GM12864 (cell line): ENCODE measurements at places on chromosomes 5 and 9.

DNA sequence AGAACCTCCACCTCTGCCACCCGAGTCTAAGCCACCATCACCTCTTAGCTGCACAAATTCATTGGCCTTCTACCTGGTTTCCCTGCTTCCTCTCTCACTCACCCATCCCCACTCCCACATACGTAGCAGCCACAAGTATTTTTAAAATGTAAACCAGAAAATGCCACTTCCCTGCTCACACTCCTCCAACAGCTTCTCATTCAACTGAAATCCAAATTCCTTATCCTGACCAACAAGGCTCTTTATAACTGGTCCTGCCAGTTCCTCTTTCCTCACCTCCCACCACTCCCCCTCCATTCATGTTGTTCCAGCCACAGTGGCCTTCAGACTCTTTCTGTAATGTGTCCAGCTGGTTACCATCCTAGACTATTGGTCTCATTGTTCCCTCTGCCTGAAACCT, 25.0 kb upstream of the PALM2AKAP2 start:
- no peak for DNase-seq

DNA sequence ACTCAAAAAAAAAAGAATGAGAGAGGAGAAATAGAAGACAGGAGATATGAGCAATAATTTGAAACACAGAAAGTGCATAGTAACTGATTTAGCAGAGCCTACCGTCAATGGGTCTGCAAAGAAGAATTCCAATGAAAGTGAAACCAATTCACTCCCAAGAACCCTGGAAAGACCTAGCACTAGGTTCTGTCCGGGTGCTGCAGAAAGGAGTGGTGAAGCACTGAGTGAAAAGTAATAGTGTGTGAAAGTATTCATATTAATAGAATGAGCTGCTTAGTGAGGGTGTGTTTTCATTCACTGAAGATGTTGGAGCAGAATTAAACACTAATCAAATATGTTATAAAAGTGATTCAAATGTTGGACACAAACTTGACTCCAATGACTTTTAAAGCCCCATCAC, 51.3 kb upstream of the SLC30A5 start:
- DNase-seq, result no peak

DNA sequence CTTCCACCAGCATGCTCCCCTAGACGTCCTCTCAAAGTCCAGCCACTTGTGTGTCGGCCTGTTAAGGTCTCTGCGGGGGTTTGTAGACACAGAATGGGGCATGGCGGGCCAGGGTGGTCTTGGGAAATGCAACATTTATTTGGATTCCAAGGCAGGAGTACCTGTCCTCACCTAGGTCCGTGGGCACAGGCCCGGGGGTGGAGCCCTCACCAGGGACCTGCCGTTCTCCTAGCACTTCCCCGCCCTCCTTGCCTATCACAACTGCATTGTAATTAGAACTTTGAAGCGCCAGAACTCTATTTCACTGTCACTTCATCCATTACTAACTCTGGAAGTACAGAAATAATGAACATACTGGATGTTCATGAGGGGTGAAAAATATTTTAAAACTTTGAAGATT, 268.3 kb upstream of the ACTBL2 start:
- no peak for DNase-seq

- no peak for DNase-seq
Measured at GRCh38 chr9:21591221-21592062, 109.3 kb upstream of the IFNE start.

DNA sequence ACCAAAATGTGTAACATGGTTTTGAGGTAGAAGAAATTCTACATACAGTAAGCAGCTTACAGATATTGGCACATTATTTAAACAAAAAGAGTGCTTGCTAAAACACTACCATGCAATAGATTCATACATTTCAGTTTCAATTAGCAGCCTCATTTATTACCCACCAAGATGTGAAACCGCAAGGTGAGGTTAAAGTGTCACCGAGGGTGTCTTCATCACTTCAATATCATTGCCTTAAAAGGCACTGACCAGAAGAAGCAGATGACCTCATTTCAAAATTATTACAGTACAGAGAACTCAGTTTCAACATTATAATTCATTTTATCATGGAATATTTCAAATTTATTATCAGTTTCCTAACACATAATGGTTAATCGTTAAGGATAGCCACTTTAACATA, 302.2 kb downstream of the ISL1 start:
- DNase-seq, result no peak

DNA sequence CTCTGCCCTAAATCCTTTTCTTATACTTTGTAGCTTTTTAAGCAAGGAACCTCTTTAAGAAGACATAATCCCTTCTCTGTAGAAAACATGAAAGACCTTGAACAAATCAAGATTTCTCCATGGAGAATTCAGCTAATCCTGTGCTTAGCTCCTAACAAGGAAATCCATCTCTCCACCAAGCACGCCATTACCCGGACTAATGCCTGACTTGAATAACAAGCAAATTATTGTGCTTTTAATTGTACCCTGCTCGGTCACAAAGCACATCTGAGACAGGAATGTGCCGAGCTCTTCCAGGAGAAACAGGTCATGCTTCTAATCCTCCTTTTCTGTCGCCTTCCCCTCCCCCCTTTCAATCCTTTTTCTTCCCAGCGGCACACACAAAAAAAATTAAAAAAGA, 141.3 kb downstream of the PSAT1 start:
- no peak for DNase-seq

- DNase-seq, result no peak
Measured at GRCh38 chr9:72353455-72354116, 11.4 kb downstream of the ZFAND5 start.

DNA sequence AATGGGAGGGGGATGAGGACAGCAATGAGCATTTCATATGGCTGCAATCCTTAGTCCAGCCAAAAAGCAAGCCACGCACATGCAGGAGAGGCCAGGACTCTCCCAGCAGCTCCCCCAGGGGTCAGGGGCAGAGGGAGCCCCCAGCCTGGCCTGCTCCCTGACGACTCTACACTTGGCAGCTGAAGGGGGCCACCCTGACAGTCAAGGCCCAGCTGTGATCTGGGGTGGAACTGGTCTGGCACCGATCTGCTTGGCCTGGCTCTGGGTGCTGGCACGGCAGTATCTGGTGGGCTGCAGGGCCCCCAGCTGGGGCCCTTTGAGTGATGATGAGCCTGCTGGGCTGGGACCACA, 118.1 kb downstream of the ADAMTS2 start:
- DNase-seq, result no peak

DNA sequence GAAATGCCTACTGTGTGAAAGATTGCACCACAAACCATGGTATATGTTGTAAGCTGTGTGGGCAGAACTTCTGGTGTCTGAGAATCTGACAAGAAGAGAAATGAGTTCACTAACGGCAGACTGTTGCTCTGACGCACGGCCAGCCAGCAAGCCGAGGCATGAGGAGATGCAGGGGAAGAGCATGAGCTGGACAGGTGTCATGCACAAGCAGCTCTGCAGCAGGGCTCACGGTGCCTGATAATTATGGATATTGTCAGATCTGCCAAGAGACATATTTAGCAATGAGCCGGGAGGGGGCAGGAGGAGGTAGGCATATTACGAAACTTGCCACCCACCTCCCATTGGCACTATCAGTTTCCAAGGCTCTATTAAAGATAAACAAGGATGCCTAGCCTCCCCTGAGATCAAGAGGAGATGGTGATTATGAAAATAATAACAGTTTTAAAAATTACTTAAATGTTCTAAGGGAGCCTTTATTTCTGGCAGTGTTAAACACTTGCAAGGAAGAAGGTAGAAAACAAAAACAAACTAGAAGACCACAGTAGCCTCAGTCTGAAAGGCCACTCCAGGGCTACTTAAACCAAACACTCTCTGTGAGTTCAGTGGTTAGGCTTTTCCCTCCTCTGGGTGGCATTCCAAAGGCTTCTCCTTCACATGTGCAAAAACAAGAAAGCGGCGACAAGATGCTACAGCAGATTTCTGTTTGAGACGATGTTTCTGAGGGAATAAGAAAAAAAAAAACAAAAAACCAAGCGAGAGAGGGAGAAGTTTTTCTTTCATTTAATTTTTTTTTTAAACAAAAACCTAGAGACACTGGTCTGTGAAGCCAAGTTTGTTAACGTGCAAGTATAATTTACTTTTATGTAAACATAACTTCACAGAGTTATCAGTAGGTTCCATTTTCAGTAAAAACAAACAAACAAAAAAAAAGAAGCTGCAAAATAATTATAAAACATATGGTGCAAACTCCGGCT, 339.5 kb downstream of the BNC2 start:
- DNase-seq, result no peak

DNA sequence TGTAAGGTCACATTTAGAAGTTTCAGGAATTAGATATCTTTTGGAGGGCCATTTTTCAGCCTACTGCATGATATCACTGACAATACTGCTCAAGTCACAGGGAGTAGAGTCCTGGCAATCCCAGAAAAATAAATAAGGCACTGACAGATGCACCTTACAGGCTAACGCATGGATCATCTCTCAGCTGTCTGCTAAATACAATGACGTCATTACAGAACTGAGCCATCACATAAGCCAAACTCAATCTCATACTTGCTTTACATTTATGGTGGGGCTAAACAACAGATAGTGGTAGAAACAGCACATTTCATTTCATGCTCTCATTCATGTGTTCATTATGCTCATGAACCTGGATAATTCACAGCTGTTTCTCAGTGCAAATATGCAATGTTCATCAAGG, 243.7 kb downstream of the SEMA5A start:
- no peak for DNase-seq

GRCh38 chr5:79936002-79936645, 54.9 kb downstream of the MTX3 start:
- no peak for DNase-seq

- DNase-seq, result no peak
Measured at GRCh38 chr5:80067016-80067415, 31.9 kb downstream of the THBS4 start.

- DNase-seq, result no peak
Measured at GRCh38 chr5:145847499-145848497, 12.7 kb upstream of the PRELID2 start.

GRCh38 chr5:125510651-125511050, 764.2 kb upstream of the ZNF608 start:
- DNase-seq, result no peak

DNA sequence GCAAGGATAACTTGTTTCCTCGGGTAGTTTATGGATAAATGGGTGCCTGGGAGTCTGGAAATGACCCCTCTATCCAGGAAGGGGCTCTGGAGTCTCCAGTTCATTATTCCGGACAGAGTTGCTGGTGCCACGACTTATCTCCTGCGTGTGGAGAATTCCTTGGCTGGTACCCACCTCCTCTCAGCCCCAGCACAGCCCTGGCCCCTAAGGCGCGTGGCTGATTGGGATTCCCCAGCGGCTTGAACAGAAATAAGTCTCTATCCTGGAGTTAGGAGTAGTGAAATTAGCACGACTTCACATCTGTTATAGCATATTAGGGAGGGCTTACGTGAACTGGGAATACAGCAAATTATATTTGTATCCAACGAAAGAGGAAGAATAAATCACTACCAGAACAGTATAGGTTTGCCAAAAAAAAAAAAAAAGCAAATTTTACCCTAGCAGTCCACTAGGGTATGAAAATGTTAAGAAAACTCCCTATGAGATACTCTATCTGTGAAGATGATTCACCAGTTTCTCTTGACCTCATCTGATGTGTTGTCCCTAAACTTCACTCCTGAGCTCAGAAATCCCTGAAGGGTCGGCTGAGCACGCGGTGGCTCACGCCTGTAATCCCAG, 172.5 kb upstream of the OTULINL start:
- no peak for DNase-seq

- DNase-seq, result no peak
Measured at GRCh38 chr5:16757989-16758501, 141.2 kb upstream of the RETREG1 start.

- DNase-seq, result no peak
Measured at GRCh38 chr5:115578657-115579056, 23.6 kb downstream of the TICAM2 start.

DNA sequence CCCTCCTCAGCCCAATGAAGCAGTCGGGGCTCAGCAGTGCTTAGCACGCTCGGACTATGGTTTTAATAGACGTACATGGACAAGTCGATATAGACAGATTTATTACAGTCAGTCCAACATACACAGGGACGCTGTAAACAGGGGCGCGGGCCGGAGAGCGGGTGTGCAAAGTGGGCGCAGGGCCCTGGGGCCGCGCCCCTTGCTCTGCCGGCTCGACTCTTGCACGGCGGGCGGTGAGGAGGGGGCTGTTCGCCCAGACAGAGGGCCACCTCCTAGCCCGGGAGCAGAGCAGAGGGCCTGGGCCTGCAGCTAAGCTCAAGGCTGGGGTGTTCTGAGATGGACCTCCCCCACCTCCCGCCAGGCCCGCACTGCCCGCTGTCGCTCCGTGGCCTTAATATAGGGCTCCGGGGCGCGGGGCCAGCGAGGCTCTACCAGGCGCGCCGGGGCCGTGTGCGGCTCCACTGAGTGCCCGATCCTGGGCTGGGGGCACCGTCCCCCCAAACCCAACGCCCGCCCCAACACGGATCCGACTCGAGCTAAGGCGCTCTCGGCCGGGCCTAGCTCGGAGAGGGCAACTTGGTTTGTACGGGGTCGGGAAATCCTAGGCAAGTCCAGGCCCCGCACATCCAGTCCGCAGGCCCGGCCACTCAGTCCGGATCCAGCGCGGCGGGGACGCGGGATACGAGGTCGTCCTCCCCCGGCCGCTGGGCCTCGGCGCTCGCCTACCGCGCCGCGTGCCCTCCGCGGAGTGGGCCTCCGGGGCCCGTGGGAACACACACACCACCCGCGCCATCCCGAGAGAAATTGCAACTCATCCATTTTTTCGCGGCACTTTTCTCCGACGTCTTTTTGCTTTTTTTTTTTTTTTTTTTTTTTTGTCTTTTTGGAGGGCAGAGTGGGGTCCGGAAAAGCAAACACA, 6.1 kb downstream of the PITX1 start:
- DNase-seq, result no peak

- DNase-seq, result no peak
Measured at GRCh38 chr5:25544652-25545249, 900.0 kb upstream of the CDH10 start.
